K562 (cell line): ENCODE measurements at places on chromosomes 2 and 18. TPM values are rescaled to one million over a fixed set of nuclear protein-coding genes. Genes with fewer than 3 reads are reported as not detected.

DNA sequence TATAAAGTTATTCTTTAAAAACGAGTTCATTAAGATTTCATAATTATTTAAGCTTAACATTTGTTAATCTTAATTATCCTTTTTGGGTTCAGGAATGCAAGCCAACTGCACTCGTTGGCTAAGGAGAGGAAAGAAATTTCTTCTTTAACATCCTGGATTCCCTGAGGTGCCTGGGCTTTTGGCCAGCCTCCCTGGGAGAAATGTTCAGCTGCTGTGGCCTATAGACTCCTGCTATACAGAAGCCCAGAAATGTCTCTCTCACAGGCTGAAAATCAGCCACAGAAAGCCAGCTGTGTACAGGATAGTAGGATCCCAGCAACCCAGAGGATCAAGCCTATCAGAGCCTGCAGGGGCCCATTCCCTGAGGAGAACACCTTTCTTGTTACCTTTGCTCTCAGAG, 430.3 kb downstream of the XIRP2 start:
- no peak for DNase-seq

- no peak for DNase-seq
Observed at GRCh38 chr18:10417191-10417590, 37.2 kb upstream of the APCDD1 start.

DNA sequence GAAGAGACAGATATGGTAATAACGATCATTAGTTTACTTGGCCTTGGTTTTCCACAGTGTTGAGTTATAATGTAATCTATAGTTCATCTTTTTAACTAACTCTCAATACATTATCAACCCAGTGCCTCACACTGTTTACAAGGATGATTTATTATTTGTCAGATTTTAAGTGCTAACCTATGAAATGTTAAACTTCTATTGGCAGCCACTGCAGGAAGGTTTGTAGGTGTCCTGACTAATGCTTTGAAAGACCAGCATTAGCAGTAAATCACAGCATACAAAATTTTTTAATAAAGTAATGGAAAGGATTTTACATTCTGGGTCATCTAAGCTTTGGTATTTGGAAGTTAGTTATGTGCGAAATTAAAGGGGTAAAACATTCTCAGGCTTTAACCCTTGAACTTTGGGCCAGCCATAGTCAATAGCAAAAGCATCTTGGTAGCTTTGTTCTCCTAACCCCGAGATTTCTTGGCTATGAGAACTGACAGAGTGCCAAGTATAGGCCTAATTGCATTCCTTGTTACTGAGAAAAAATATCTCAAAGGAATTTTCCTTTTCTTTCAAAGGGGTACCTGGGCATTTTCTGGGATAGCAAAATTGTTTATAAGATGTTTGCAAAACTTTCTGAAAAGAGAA, 30.6 kb downstream of the SPATS2L start:
- DNase-seq: no peak

- DNase-seq: no peak
Observed at GRCh38 chr2:10340593-10340975, 37.9 kb downstream of the HPCAL1 start.

- peak; percentile 79 for DNase-seq
Observed at GRCh38 chr2:161273038-161273760, 35.0 kb upstream of the PSMD14 start.

DNA sequence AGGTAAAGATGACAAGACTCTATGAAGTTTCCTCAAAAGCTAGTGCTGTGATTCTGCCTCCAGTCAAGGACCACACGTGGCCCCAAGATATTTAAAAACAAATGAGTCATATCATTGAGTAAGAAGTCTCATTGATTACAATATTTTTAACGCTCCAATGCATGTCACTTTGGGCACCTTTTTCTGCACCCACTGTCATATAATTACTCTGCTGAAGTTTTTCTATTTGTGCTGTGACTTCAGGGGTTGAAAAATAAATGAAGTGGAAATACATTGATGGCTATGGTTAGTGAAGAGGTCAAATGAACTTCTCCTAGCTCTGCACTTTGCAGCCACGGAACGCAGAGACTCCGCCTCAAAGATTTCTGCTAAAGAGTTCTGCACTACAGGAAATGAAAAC, 344.3 kb upstream of the KYNU start:
- DNase-seq: no peak

DNA sequence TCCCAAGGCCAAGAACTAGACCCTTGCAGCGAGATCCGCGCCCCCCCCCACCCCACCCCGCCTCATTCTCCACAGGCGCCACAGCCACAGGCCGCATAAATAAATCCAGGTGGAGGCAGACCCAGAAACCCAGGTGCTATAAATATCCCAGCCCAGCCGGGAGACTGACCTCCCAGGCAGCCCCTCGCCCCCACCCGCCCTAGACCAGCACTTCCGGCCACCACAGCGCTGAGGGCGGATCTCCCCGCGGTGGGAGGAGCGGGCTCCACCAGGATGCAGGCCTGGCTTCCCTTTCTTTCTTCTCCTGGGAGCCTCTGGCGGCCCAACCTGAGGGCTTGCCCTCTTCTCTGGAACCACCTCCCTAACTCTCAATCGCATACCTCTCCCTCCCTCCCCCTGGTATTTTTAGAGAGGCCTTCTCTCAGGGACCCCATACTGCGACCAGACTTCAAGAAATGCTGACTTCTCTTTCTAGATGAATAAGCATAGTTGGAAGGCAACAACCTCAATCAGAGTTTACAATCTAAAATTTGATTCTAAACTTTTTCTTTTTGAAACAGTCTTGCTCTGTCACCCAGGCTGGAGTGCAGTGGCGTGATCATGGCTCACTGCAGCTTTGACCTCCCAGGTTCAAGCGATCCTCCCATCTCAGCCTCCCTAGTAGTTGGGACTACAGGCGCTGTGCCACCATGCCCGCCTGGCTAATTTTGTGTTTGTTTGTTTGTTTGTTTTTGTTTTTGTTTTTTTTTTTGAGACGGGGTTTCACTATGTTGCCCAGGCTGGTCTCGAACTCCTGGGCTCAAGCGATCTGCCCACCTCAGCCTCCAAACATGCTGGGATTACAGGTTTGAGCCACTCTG, 55.0 kb downstream of the PKDCC start:
- no peak for DNase-seq

GRCh38 chr2:216404010-216404618, 8.2 kb upstream of the SMARCAL1 start:
- peak; percentile 39 for DNase-seq

GRCh38 chr2:239152916-239153305, 247.9 kb downstream of the HDAC4 start:
- no peak for DNase-seq

GRCh38 chr18:4416976-4417375, 38.1 kb downstream of the DLGAP1 start:
- no peak for DNase-seq

DNA sequence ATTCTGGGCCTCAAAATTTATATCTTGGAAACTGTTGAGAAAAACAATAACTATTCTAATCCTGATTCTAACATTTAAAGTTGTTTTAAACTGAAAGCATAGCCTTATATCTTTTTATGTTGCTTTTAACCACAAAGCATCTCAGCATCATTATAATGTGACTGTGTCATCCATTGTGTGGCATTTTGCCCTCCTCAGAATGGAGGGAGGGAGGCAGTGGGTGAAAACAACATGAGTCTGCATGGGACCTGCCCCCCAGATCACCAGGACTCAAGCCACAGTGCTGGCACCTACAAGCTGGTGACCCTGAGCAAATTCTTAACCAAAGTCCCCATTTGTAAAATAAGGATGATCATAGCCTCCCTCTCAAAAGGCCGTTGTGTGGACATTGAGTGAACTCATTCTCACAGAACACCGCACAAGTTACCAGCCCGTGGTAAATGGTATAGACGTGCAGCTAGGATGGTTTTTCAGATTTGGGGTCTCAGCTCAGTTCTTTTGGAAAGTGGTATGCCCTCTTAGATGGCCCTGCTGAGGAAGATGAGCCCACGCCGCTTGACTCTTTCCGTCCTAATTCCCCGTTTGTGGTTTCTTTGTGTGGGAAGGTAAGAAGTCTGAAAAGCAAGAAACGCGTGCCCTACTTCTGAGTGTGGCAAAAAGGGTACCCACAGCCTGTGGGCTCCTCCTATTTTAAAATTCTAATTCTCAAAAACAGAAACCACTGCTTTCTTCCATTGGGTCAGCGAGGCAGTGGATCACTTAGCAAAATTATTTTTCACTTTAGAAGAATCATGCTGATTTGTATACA, 305.0 kb upstream of the ID2 start:
- no peak for DNase-seq

DNA sequence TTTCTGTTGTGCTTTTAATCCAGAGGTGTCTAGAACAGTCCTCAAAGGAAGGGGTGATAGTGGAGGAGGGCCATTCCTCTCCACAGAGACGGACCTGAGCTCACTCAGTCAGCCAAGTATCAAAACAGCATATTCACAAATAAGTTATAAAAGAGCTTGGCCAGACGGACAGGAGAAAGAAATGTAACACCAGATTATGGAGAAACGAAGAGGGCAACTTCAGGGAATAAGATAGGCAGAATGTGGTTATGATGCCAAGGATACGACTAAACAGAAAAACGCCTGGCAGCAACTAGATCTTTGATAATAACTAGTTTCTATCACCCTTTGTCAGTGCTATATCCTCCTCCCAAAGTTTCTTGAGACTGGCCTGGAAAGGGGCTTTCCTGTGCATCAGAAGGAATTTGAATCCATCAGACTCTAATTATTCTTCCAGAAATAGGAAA, 42.5 kb downstream of the MAP4K3 start:
- DNase-seq: no peak

- no peak for DNase-seq
Observed at GRCh38 chr2:219292616-219293015, 13.4 kb downstream of the DNAJB2 start.

VSNL1 gene
- total RNA-seq: not detected in 2 replicates

HOXD11 gene
- not detected in 2 replicates for total RNA-seq

MC5R gene
- total RNA-seq: not detected in 2 replicates

RBFA gene
- total RNA-seq: 28.4 and 28.8 TPM in 2 replicates

DCDC2C gene
- total RNA-seq: not detected in 2 replicates
